ENCODE measurements at places on chromosomes 6 and 20.
A peak's percentile ranks its signal among the peaks of the same experiment; 100 is the strongest.

DNA sequence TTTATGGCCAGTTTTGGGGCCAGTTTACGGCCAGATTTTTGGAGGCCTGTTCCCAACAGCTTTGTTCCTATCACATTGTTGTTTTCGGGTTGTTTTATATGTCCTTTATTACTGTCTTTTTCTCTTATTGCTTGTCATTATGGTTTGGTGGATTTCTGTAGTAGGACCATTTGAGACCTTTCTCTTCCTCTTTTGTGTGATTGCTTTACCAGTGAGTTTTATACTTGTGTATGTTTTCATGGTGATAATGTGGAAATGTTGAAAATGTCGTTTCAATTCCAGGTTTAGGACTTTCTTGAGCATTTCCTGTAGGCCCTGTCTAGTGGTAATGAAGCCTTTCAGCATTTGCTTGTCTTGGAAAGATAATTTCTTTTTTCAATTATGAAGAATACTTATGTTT, 17.8 kb downstream of the HLA-B start:
- DNase-seq, result no peak

DNA sequence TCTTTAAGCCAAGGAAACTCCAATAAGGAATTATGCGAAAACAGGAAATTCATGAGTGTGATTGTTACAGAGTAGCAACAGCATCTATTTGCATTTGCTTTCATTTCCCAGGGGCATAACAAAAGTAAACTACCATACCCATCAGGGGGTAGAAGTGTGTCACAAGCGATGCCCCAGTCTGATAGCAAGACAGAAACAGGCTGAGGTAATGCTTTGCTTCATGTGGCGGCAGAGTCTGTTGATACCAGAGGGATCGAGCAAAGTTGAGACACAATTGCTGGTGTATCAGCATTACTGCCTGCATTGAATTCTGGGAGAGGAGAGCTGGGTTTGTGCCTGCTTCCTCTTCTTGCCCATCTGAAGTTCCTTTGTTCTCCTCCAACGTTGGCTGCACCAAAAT, 51.2 kb upstream of the LYRM2 start:
- peak; percentile 91 for DNase-seq

DNA sequence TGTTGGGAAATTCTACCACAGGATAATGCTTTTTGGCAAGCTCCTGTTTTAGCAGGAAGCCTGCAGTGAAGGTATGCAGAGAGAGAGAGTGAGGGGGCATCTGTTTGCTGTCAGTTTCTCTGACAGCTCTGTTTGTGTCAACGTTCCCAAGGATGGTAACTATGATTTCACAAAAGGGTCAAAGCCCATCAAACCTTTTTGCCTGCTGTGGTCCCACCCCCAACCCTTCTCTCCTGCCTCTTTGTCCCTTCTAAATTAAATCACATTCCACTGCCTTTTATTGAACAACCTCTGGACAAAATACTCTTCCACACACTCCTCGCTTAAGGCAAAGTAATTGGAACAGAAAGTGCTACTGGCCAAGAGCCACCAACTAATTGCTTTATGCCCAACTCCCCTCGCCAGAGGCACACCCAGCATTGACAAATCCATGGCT, 128.3 kb downstream of the TSHZ2 start:
- no peak for DNase-seq

- no peak for DNase-seq
Measured at GRCh38 chr6:35471836-35472345, 3.7 kb downstream of the RPL10A start.

- no peak for DNase-seq
Measured at GRCh38 chr6:120272038-120272437, 922.5 kb upstream of the MAN1A1 start.

- DNase-seq, result no peak
Measured at GRCh38 chr6:47323887-47324286, 14.2 kb upstream of the TNFRSF21 start.

DNA sequence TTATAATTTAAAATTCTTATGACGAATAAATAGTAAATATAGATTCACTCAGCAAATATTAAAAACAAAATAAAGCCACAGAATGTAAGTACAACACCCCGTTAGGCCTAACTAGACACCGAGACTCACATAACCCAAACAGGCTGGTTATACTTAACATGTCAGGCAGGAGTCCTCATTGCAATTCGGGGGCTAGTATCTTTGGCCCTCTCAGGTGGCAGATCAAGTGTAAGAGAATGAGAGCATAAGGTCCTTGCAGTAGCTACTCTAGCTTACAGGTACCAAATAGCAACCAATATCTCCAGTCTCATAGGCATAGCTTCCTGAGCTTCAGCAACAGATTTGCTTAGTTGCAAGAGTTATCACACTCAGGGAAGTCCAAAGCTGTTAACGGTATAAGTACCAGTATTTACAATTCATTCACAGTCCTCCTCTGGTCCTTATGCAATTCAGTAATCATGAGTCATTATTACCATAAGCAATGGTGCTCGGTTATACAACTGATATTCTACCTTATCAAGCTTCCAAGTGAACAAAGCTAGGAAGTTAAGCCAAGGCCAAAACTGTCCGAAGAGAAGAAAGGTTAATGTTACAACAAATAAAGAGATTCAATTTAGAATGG, 20.1 kb downstream of the REV3L start:
- DNase-seq, result no peak

DNA sequence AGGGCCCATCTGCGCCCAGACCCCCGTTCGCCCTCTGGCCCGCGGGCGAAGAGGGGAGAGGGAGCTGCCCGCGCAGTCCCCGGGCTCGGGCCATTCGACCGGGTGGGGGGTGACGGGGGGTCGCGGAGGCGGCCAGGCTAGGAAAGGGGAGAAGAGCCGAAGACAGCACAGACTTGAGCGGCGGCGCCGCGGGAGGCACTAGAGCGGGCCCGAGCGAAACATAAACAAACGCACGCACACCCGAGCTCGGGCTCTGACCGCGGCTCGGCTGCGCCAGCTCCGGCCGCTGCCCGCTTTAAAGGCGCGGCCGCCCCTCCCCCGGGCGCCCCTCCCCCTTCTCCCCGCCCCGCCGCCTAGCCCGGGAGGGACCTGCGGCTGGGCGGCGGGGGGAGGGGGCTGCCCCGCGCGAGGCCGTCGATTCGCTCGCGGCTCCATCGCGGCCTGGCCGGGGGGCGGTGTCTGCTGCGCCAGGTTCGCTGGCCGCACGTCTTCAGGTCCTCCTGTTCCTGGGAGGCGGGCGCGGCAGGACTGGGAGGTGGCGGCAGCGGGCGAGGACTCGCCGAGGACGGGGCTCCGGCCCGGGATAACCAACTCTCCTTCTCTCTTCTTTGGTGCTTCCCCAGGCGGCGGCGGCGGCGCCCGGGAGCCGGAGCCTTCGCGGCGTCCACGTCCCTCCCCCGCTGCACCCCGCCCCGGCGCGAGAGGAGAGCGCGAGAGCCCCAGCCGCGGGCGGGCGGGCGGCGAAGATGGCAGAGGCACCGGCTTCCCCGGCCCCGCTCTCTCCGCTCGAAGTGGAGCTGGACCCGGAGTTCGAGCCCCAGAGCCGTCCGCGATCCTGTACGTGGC, at the start of gene FOXO3:
Gene FOXO3, plus strand, starts transcription at position 455 of the 846 bp plus-strand sequence. Its CDS starts 292 bp downstream, at position 747.
- DNase-seq, result peak; percentile 88

DNA sequence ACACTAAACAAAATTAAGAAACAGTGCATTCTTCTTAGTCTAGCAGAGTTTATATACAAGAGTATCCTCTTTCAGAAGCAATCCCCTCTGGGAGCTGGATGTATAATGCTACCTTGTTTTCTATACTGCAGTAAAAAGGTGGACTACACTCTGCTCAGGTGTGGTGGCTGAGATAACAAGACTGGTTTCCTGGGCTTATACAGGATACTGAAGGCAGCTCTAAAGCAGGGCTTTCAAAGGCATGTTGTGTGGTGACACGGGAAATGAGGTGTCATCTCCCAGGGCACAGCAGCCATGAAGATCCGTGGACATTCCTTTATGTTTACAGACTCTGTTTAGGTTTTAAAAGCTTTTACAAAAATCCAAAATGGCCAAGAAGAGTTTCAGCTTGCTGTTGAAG, 136.7 kb downstream of the MAP3K4 start:
- DNase-seq, result no peak

All from Ammon's horn (tissue), 1 donor.